ENCODE measurements at places on chromosomes 12 and 14.

GRCh38 chr14:88864198-88864597 is 39.7 kb downstream of the TTC8 start:
- no peak for DNase-seq

DNA sequence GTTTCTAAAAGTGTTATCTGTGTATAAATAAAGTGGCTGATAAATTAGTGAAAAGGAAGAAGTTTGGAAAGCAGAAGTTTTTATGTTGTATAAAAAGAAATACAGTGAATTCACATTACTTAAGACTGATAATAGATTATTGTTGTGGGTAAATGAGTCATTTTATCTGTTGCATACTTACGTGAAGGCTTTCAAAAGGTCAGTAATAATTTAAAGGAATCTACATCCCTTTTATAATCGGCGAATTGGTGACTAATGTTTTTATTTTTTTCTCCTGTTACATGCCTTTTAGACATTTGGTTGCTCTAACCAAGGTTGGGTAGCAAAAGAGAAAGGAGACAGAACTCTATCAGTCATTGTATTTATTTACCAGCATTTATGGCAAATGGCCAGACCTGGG is 155.9 kb downstream of the SLC41A2 start:
- no peak for DNase-seq

GRCh38 chr12:54442961-54443360 is 23.9 kb upstream of the ITGA5 start:
- no peak for DNase-seq

DNA sequence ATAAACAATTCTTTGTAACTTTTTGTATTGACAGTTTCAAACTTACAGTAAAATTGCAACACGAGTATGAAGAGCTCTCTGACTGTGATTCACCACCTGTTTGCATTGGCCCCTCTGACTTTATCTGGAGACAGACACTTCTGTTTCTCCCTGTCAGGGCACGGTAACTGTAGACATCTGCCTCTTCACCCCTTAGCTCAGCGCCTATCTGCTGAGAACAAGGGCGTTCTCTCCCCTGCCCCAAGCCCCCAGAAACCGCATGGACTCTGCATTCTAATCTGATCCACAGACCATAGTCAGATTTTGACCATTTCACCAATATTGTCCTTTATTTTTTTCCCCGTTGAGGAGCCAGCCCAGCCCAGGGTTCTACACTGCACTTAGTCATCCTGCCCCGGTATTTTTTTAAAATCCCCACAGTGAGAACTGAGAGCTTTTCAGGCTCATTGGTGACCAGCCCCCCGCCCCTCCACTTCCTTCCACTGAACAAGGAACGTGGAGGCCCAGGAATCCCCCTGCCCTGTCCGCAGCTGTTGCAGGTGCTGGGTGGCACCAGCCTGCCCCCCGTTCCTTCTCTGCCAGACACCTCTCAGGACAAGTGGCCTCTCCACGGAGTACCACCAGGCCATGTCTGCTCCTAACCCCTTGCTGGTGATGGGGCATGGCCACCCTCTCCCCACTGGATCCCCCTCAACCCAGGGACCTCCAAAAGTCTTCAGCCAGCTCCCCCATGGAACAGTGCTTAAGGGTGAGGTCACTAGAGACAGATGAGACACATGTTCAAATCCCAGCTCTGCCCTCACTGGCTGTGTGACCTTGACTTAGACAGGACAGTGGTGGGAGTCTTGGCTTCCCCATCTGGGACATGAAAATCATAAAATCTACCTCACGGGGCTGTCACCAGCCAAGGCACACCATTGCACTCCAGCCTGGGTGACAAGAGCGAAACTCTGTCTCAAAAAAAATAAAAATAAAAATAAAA is 11.2 kb downstream of the RHOF start:
- no peak for DNase-seq

DNA sequence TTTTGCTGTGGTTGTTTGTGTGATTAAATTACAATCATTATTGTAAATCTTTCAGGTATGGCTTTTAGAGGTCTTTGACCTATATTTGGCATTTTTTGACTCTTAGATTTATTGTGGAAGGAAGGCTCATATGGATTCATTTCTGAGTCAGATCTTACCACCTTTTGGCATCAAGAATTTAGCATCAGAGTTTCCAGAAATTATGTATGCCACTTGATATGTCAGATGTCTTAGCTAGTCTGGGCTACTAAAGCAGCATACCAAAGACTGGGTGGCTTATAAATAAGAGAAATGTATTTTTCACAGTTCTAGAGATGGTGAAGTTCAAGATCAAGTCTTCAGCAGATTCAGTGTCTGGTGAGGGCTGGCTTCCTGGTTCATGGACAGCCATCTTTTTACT is 129.5 kb upstream of the PZP start:
- no peak for DNase-seq

- DNase-seq, result no peak
These were observed 6.7 kb downstream of the GLTP start for GRCh38 chr12:109873653-109874052.

DNA sequence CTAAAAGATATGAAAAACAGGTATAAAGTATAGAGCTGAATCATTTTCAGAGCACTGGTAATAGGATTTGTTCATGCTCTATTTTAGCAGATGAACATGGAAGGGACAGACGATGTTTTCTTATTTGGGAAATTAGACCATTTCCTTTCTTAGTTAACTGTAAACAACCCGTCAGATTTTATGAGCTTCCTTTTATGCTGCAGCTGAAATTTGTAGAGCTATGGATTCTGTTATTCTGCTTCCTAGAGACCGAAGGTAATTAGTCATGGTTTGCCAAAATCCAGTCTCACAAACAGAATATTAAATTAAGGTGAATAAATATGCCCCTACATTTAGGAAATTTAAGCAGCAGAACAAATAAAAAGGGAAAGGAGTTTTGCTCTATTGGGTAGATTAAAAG is 180.2 kb upstream of the SYT1 start:
- no peak for DNase-seq

DNA sequence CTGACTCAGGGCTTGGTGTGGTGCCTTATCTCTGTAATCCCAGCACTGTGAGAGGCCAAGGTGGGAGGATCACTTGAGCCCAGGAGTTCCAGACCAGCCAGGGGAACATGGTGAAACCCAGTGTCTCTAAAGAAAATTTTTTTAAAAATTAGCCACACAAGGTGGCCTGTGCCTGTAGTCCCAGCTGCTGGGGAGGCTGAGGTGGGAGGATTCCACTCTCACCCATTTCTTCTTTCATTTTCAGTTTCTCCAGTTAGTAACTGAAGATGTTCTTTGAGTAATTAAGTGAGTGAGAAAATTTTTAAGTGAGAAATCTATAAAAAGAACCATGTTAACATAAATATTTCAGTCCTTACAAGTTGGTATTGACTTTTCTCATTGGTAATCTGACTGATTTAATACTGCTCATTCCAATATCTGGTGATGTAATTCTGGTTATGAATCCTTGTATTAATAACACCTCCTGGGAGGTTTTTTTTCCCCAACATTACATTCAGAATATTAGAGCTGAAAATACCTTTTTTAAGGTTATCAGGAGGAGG is 6.1 kb downstream of the METTL3 start:
- no peak for DNase-seq
